ENCODE measurements at places on chromosomes 7 and 10.

GRCh38 chr10:26792758-26793495 lies 67.8 kb downstream of the ABI1 start:
- peak; percentile 5 for DNase-seq

- DNase-seq: peak; percentile 58
Observed at GRCh38 chr10:96998329-96998888, 166.3 kb downstream of the LCOR start.

GRCh38 chr10:23818484-23818883 lies 379.6 kb downstream of the OTUD1 start:
- DNase-seq: no peak

GRCh38 chr7:129667116-129667515 lies 55.6 kb downstream of the NRF1 start:
- no peak for DNase-seq

GRCh38 chr7:115340828-115341227 lies 418.9 kb downstream of the MDFIC start:
- DNase-seq: peak; percentile 81

- no peak for DNase-seq
Observed at GRCh38 chr10:117531371-117532002, 11.1 kb upstream of the EMX2 start.

GRCh38 chr10:112755446-112756234 lies 194.4 kb upstream of the TCF7L2 start:
- no peak for DNase-seq

DNA sequence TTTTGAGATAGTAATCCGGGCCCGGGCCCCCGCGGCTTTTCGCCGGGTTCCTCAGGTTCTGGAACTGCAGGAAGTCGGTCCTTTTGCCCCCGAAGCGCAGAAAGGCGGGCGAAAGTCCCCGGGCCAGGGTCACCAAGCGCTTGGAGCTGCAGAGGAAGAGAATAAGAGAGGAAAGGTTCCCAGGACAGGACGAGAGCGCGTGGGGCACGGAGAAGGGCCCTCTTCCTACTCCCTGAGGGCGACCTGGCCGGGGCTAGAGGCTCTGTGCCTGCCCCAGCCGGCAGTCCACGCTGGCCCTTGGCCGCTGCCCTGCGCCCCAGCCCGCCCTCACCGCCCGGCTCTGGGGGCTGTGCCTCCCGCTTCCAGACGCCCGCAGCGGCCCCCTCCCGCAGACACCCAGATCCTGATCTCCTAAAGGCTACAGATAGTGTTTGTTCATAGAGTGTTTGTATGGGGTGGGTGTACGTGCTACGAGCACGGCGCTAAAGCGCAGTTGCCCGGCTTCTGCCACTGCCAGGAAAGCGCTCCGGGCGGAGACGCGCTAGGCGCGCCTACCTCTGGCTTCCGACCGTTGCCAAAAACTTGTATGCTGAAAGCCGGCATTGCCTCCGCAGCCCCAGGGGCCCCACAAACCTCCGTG lies 3.2 kb downstream of the HPSE2 start:
- DNase-seq: no peak

GRCh38 chr7:20596653-20597052 lies 18.8 kb upstream of the ABCB5 start:
- DNase-seq: peak; percentile 83

Measured in fibroblast of skin of back (primary cell).